ENCODE measurements at places on chromosomes 7 and 10. TPM values are rescaled to one million over a fixed set of nuclear protein-coding genes. Genes with fewer than 3 reads are reported as not detected.

GRCh38 chr10:128147064-128147463, 20.8 kb upstream of the MKI67 start:
- peaks cover 21% of the 10 kb centered on the region for H3K27me3 ChIP-seq
- no peak overlapping the region for H3K4me3 ChIP-seq
- no peak overlapping the region for H3K27ac ChIP-seq
- peaks cover 4% of the 10 kb centered on the region for H3K36me3 ChIP-seq

DNA sequence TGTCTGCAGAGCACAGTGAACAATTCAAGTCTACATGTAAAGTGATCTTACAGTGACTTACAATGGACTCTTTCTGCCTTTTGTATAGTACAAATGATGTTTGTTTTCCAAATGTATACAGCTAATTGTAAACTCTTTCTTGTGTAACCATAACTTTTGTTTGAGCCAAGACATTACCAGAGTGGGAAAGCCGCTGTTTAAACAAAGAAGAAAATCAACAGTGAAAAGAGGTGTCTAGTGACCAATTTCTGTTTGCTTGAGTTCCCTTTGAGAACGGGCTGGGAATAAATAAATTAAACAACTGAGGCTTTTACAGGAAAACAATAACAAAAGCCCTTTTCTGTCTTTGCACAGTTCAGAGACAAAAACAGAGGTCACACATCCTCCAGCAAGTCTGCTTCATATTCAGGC, 1163.4 kb downstream of the CNTNAP2 start:
- no peaks in the 10 kb centered on the region for H3K4me1 ChIP-seq
- H3K36me3 ChIP-seq, result no peaks in the 10 kb centered on the region
- H3K27me3 ChIP-seq, result no peaks in the 10 kb centered on the region
- DNase-seq, result no peak
- H3K4me3 ChIP-seq, result no peak overlapping the region

DNA sequence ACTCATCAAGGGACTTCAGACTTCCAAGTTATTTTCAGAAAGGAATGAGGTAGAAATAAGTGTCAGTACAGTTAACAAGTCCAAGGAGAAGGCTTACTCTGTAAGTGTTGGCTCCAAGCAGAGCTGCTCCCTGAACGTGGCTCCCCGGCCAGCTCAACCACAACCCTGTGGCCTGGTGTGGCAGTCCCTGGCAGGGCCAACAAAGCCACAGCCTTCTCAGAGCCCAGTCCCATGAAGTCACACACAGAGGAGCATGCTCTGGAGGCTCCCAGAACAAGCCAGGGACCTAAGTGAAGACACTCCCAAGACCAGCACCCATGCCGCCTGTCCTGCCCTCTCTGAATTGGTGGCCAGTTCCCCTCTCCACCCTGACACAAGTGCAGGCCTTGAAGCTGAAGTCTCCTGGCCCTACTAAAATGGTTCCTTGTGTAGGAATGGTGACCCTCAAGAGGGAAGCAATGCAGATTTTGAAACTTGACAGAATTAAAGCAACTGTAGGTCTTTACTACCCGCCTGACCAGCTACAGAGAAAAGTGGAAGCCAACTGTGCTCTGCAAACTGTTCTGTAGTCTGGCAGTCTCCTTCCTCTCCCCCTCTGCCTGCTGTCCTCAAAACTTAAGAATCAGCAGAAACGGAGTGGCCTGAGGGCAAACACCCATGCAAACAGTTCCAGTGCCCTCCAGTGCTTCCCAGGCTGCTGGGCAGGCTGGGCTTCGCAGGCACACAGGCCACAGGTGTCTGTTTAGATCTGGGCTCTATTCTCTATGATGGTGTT, 51.1 kb downstream of the NOD1 start:
- peaks cover 17% of the 10 kb centered on the region for H3K4me1 ChIP-seq
- H3K36me3 ChIP-seq, result peaks cover 49% of the 10 kb centered on the region
- DNase-seq, result no peak
- H3K4me3 ChIP-seq, result no peak overlapping the region

GRCh38 chr7:73770860-73771670, 995 bp upstream of the CLDN3 start:
- H3K27ac ChIP-seq, result no peak overlapping the region

ASB10 gene
- not detected for total RNA-seq

C10orf71 gene
- not detected for total RNA-seq

DNA sequence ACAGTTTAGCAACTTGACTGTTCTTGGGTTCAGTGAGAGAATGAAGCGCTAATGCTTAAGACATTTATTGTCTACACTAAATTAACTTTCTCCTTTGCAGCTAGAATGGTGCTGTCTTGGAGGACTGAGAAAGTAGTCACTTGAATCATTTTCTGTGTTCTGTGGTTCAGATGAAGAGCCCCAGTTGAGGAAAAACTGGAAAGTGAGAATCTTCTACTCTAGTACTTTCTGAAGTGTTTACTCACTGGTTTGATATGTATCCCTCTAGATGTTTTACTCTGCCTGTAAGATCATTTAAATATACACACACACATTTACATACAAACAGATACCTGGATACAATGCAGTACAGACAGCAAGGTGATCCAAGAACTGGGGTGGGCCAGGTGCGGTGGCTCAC, 308.1 kb downstream of the CAMK1D start:
- no peak overlapping the region for H3K4me3 ChIP-seq
- peaks cover 6% of the 10 kb centered on the region for H3K36me3 ChIP-seq
- no peaks in the 10 kb centered on the region for H3K27me3 ChIP-seq
- H3K4me1 ChIP-seq, result peaks cover 21% of the 10 kb centered on the region
- H3K27ac ChIP-seq, result no peak overlapping the region

DNA sequence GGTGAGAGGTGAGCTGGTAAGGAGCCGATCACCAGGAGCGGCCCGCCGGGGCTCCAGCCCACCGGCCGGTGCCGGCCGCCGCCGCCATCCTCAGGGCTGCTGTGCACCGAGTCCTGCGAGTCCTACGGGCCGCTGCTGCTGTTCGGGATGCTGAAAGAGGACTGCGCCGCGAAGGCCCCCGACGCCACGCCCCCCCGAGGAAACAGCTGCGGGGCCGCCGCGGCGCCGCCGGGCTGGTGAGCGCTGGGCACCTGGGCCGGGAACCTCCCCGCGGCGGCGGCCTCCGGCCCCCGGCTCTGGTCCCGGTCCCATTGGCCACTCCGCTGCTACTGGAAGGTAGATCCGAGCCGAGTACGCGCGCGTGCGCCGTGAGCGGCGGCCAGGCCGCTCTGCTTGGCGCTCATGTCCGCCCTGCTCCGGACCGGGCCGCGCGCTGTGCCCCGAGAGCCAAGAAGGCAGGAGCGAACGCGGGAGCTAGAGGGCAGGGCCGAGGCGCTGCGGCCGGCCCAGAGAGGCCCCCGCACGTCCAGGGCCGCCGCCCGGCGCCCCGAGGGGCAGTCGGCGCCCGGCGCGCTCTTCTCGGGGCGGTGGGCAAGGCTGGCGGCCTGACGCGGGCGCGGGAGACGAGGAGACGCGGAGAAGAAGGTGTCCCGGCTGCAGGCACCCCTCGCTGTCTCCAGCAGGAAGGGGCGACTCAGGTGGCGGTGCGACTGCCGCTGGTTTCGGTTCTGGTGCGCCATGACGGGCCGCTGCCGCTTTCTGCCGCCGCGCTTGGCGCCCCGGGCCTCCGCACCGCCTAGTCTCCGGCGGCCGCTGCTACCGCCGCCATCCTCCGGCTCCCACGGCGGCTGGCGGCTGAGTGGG, 121.3 kb upstream of the WIPF3 start:
- peak; percentile 64 for DNase-seq
- H3K27ac ChIP-seq, result no peak overlapping the region
- peaks cover 44% of the 10 kb centered on the region for H3K27me3 ChIP-seq

DNA sequence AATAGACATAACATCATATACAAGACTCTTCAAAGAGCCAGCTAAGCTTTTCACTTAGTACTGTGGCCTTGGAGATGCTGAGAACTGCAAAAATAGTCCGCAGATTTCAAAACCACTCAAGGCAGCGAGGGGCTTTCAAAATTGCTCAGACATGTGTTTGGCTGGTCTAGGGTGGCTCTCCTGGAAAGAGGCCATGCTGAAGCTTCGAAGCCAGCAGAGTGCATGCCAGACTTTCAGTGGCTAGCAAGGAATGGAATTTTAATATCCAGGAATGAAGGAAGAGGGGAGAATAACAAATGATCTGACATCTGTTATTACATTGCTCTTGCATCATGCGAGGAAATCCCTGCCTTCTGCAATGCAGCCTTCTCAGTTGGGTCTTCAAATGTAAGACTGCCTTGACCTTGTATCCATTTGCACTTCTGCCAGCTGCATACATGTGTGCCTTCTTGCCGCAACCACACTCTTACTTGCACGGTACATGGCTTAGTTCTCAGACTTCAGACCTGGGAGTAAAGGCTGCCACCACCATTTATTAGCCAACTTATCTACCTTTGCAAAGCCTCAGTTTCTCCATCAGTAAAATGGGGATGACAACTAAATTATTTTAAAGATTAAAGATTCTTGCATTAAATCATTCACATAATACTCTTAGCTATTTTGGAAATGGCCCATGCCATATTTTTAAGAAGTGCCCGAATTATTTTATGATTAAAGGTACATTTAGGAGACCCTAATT, 55.9 kb downstream of the ITIH5 start:
- no peak overlapping the region for H3K4me3 ChIP-seq
- no peaks in the 10 kb centered on the region for H3K4me1 ChIP-seq
- no peaks in the 10 kb centered on the region for H3K36me3 ChIP-seq
- DNase-seq, result no peak
- no peak overlapping the region for H3K27ac ChIP-seq

- no peak overlapping the region for H3K4me3 ChIP-seq
- H3K36me3 ChIP-seq, result no peaks in the 10 kb centered on the region
- no peak overlapping the region for H3K27ac ChIP-seq
- no peak for DNase-seq
- H3K4me1 ChIP-seq, result no peaks in the 10 kb centered on the region
Measured at GRCh38 chr7:42740408-42740807, 171.5 kb downstream of the C7orf25 start.

DNA sequence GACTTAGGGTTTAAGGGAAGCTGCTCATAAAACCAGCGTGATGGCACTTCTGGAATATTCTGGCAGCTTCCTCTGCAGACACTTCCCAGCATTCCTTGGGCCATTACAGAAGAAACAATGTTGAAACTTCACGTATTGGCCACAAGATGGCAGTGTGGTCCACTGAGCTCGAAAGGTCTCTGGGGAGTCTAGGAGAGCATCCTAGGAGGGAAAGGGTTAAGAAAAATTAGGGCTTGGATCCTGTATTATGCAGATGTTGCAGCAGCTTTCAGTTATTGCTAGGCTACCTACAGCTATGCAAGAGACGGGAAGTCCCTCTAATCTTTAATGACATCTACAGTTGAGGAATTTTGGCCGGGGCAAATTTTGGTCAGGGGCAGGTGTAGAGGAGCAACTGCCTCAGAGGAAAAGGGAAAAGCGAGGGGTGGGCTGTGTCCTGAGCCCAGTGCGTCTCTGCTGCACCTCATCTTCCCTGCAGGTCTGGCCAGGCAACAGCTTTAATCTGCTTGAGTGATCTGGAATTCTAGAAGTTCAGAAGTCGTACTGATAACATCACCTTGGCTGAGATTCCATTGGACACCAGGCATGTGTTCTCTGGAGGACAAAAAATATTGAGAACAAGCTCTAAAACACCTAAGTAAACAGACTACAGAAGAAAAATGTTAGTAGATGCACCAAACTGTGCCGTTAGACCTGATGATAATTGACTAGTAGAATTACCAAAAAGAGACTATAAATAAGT, 220.8 kb upstream of the PRSS58 start:
- no peaks in the 10 kb centered on the region for H3K27me3 ChIP-seq
- peak; percentile 49 for DNase-seq
- peaks cover 33% of the 10 kb centered on the region for H3K4me1 ChIP-seq

- H3K4me1 ChIP-seq, result peaks cover 12% of the 10 kb centered on the region
- DNase-seq, result peak; percentile 53
- no peaks in the 10 kb centered on the region for H3K36me3 ChIP-seq
- peaks cover 24% of the 10 kb centered on the region for H3K27me3 ChIP-seq
Measured at GRCh38 chr7:116316838-116317628, 106.7 kb downstream of the TES start.

- H3K27me3 ChIP-seq, result no peaks in the 10 kb centered on the region
- peaks cover 10% of the 10 kb centered on the region for H3K4me1 ChIP-seq
- H3K27ac ChIP-seq, result no peak overlapping the region
- peaks cover 54% of the 10 kb centered on the region for H3K36me3 ChIP-seq
Measured at GRCh38 chr7:66142996-66143395, 28.3 kb downstream of the CRCP start.

DNA sequence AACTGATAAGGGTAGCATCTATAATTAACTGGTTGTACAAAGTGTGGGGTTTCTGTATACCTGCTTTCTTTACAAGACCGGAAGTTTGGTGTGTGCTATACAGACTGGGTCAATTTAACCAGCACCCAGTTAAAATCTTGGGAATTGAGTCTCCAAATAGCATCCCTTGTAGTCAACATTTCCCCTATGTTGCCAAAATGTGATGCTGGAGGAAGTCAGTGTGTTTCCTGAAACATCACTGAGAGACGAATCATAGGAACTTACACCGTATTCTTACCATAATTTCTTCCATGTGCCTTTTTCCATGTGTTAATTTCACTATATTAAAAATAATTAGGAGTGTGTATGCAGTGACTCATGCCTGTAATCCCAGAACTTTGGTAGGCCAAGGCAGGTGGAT, 1.7 kb downstream of the AKR1C4 start:
- H3K27me3 ChIP-seq, result no peaks in the 10 kb centered on the region
- no peak for DNase-seq
- no peak overlapping the region for H3K4me3 ChIP-seq
- no peaks in the 10 kb centered on the region for H3K36me3 ChIP-seq
- no peak overlapping the region for H3K27ac ChIP-seq

DNA sequence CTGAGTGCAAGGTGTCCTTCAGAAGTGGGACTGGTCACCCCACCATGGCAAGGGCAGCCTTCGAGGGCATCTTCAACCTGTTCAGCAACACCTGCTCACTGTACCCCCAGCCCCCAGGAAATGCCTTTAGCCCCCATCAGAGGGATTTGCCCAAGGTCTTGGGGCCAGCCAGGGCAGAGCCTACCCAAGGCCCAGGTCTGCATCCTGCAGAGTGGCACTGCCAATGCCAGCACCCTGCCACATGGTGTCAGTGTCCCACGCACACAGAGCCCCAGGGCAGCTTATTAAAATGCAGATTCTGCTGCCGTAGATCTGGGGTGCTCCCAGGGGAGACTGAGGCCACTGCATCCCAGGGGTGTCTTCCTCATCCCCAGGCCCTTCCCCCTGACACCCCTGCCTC, 106.2 kb upstream of the KCTD7 start:
- DNase-seq, result peak; percentile 43
- no peaks in the 10 kb centered on the region for H3K4me1 ChIP-seq
- H3K4me3 ChIP-seq, result no peak overlapping the region
- no peaks in the 10 kb centered on the region for H3K27me3 ChIP-seq
- H3K27ac ChIP-seq, result no peak overlapping the region

GRCh38 chr7:139703487-139704307, 74.1 kb downstream of the HIPK2 start:
- H3K27me3 ChIP-seq, result no peaks in the 10 kb centered on the region
- H3K4me1 ChIP-seq, result peaks cover 45% of the 10 kb centered on the region
- H3K27ac ChIP-seq, result peak overlapping the region; percentile 71
- peaks cover 2% of the 10 kb centered on the region for H3K36me3 ChIP-seq

DNA sequence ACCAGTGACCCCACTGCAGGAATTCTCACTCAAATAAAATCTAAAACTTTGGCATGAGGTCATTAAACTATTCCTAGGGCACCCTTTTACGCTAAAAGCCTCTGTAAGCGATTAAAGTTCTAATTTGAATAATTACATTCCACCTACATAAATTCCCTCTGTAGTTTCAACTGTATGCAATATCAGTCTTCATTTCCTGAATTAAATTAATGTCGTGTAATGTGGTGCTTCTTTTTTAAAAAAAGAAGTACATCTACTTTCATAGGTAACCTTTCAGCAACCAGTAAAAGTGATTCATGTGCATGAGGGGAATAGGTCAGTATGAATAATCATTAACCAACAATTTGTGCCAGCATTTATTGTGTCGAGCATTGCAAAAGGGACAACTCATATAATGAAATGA, 44.7 kb downstream of the IMMP2L start:
- no peaks in the 10 kb centered on the region for H3K4me1 ChIP-seq
- no peaks in the 10 kb centered on the region for H3K27me3 ChIP-seq
- DNase-seq, result no peak
- no peak overlapping the region for H3K4me3 ChIP-seq
- no peak overlapping the region for H3K27ac ChIP-seq
- peaks cover 4% of the 10 kb centered on the region for H3K36me3 ChIP-seq
